ENCODE measurements at places on chromosomes 16 and 17. TPM values are rescaled to one million over a fixed set of nuclear protein-coding genes. Genes with fewer than 3 reads are reported as not detected.

GRCh38 chr16:11084484-11084875 is 140.1 kb downstream of the CLEC16A start:
- DNase-seq: no peak

DNA sequence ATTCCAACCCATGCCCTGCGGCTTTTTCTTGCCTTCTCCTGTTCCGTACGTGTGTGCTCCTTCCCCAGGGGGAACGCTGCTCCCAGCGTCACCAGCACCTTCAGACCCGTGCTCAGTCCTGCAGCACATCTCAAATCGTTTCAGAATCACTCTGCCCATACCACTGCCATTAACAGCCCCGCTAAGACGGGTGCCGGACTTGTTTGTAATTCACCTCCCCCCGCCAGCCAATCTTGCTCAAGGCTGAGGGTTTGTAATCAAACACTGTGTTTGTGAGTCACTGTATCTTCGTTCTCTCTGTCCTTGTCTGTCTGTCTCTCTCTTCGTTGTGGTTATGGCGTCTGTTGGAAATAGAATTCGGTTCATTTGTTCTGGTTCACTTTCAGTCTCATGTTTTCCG is 17.3 kb downstream of the CARD14 start:
- no peak for DNase-seq

- no peak for DNase-seq
Measured at GRCh38 chr17:51257150-51258081, 2.4 kb downstream of the MBTD1 start.

Gene TMEM238L
- total RNA-seq: not detected

- no peak for DNase-seq
Measured at GRCh38 chr17:48223945-48224344, 116.4 kb downstream of the SNX11 start.

DNA sequence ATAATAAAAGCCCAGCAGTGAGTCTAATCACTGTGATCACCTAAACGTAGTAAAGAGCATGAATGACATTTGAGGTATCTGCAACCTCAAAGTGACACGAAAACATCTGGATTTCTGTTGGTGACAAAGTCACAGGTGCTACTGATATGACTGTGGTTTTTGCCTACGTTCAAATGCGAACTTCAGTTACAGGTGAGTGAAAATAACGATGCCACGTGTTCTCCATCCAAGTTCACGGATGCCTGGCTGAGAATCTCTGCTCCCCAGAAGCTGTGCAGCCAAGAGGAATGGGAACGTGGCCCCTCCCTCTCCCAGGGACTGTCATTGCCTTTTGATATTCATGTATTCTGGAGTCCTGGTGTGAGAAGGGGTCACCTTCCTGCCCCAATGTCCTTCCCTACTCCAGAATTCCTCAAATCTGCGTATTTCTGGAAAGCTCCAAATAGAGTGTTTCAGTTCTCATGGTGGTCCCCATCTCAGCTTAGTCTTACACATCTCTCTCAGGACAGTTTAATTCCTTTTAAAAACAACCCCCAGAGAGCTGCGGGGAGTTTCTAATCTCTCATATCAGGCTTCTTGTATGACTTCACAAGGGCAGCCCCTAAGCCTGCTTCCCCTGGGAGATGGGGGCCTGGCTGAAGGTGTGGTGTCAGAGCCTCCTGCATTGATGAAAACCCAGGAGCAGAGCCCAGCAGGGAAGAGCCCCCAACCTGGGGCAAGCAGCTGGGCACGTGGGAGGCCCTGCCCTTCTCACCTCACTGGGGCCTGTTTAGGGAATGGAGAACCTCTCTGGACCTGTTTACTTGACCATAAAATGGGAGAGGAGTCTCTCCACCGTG is 25.8 kb downstream of the PIK3R5 start:
- peak; percentile 42 for DNase-seq

GRCh38 chr16:27237219-27238015 is 31.2 kb downstream of the NSMCE1 start:
- no peak for DNase-seq

Gene SMIM5
- 0.20 TPM for total RNA-seq

GRCh38 chr17:16406742-16407674 is 8.4 kb upstream of the TRPV2 start:
- peak; percentile 96 for DNase-seq

GRCh38 chr17:42122371-42123303 is at the start of gene HSPB9:
Gene HSPB9, plus strand, starts transcription at chr17:42122804. Its CDS starts 47 bp downstream, at chr17:42122851.
- peak; percentile 95 for DNase-seq

Gene CDC6
- total RNA-seq: 141 TPM

Gene RMI2
- total RNA-seq: 57.6 TPM

DNA sequence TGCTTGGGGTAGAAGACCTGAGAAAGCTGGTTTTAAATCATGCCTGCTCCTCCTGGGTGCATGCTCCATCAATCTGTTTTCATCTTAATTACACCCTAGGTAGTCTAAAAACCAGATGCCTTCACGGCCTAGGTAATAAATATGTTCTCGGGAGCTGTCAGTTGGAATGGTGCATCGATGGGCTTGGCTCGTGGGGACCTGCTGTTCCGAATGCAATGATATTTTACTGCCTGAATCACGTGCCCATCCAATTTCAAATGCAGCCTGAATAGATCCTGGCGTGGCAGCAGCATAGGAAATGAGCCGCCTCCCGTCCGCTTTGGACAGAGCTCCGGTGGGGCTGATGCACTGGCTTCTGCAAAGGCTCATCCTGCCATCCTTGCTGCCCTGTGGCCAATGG is 18.8 kb upstream of the FAAP100 start:
- DNase-seq: no peak

DNA sequence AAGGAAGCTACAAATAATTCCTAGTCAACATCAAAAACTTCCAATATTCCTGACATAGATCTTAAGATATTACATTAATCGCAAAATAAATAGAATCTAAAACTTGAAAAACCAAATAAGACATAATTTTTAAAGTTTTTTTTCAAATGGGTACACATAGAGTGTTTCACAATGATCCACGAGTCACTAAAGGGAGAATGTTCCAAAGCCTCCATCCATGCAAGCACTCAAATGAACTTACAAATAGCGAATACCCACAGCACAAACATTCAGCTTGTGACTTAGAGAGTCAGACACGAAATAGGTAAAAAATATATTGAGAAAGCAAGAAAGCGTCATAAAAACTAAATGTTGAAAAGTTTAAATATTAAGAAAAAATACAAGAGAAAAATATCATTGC is 65.7 kb downstream of the CEP112 start:
- no peak for DNase-seq

DNA sequence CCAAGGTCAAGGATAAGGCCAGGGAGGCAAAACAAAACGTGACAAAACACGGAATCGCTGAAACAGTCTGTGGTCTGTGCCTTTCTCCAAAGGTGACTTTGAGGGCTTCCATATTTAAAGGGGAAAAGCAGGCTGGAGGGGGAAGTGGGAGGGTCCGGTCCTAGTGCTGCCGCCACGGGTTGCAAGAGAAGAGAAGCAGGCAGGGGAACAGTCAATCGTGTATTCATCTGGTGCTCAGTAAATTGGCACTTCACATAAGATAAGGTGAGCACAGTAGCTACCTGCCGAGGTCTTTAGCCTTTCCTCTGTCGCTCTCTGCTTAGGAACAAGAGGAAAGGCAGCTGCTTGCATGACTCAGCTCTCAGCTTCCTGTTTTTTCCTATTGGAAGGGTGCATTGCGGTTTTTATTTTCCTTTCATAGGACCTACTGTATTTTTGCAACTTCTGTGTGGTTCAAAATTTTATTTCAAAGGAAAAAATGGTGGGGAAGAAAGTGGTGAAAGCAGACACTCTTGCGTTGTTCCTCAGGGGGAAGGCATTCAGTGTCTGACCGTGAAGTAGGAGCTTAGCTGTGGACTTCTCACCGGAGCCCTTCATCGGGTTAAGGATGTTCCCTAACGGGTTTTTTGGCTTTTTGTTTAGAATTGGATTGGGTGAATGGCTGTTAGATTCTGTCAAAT is 7.1 kb upstream of the LGALS3BP start:
- DNase-seq: peak; percentile 71

- peak; percentile 48 for DNase-seq
Measured at GRCh38 chr16:6643080-6643686, 689.5 kb upstream of the RBFOX1 start.

DNA sequence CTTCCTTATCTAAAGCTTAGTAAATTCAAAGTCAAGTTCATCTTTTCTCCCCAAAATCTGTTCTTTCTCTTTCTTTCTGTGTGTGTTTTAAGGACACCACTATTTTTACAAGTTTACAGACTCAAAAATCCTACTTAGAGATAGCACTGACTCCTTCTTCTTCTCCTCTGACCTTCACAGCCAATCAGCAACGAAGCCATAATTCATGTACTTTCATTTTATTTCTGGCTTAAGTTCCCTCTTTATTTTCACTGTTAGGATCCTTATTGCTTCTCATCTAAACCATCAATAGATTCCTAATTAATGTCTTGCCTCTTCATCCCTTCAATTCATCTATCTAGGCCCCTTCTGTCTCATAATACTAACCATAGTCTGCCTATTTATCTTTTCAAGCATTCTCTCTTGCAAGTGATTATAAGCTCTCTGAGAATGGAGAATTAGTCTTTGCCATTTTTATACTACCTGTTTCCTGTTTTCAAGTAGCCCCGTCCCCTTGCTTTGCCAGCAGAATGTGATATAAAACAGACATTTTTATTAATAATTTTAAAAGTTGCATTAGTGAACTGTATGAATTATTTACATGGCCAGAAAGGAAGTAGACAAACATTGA is 27.0 kb downstream of the CDC27 start:
- no peak for DNase-seq

Gene UTS2R
- 0.94 TPM for total RNA-seq

- peak; percentile 41 for DNase-seq
Measured at GRCh38 chr17:64262198-64262999, 661 bp downstream of the TEX2 start.

GRCh38 chr17:40960144-40960543 is 6.6 kb downstream of the KRT39 start:
- DNase-seq: no peak

- DNase-seq: no peak
Measured at GRCh38 chr16:81956213-81956948, 54.9 kb downstream of the SDR42E1 start.

DNA sequence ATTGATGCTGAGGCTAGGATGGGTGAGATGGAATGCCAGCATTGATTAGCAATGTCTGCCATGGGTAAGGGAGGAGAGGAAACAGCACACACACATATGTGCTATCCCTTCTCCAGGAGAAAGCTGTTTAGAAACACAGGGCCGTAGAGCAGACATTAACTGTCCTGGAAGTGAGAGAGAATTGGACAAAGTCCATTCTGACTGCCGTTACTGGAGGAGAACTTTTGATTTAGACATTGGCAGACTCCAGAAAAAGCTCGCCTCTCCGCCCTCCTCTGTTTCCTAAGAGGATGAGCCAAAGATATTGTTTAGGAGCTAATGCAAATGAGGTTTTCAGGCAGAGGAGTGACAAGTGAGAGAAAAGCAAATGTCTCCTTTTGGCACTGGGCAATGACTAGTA is 237.0 kb downstream of the HAPSTR1 start:
- DNase-seq: no peak

GRCh38 chr17:49110509-49110908 is 22.1 kb upstream of the B4GALNT2 start:
- DNase-seq: no peak

All from H9 (cell line).